Hematopoietic multipotent progenitor cell (in vitro differentiated cells): ENCODE measurements at places on chromosomes 1 and 21. TPM values are rescaled to one million over a fixed set of nuclear protein-coding genes. Genes with fewer than 3 reads are reported as not detected.

IL12RB2 gene
- total RNA-seq: 22.4 TPM

TTLL7 gene
- total RNA-seq: 3.5 TPM

LRRC71 gene
- total RNA-seq: not detected

RCSD1 gene
- 218 TPM for total RNA-seq

DNA sequence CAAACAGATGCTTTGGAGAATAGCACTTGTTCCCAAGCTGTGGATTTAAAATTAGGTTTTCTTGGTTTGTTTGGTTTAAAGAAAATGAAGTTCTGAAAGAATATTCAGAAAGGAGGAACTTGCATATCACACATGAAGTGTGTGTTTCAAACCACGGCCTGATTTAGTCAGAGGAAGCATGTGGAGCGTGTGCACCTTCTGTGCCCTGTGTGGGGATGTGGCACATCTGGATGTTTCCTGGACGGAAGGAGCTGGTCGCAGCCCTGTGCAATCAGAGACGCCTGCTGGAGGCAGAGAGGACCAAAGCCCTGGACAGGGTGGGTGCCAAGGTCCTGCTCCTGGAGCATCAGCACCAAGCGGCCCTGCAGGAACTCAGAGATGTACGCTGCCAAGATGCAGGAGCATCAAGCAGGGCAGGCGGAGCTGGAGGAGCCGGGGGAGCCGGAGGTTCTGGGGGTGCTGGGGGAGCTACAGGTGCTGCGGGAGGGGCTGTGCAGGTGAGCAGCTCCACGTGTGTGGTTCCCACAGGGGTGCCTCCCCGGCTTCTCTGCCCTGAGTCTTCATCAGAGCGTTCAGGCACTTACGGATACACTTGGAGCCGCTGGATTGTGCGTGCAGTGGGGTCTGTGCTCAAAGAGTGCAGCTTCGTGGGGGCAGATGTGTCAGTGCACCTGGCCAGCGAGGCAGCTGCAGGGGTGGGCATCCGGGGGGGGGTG is 45.7 kb downstream of the PCNT start:
- peak; percentile 93 for DNase-seq

DNA sequence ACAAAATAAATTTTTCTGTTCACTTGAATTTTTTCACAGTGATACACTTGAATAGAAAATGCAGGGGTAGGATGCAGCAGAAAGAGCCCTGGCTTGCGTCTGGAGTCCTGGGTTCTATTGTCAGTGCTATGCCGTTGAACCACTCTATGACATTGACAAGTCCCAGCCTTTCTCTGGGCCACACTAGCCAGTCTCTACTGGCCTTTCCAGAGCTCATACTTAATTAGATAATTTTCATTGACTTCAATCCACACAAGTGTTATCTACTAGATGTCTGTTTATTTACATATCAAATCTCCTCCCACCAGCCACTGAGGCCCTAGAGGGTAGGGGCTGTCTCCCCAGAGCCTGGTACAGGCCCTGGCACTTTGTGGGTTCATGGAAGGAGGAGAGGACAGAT is 15.5 kb upstream of the CELA3B start:
- no peak for DNase-seq

DNA sequence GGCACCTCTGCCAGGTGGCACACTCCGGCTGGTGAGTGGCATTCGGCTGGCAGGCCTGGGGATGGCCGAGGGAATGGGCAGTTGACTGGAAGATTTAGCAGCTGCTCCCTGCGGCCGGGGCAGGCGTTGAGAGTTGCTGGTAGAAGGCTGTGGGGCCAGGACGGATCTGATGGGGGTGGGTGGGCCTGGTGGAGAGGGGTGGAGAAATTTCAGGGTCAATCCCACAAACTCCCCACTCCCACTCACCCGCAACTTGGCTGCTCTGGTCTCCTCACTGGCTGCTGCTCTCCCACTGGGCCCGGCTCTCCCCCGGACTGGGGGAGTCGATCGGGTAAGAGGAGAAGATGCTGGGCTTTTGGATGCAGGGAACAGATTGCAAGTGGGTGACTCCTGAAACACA is 2.1 kb downstream of the PSRC1 start:
- DNase-seq: no peak

- DNase-seq: no peak
Observed at GRCh38 chr21:43015906-43016540, 41.7 kb downstream of the PKNOX1 start.

GRCh38 chr1:165773324-165773965 is 4.8 kb upstream of the TMCO1 start:
- DNase-seq: no peak

DNA sequence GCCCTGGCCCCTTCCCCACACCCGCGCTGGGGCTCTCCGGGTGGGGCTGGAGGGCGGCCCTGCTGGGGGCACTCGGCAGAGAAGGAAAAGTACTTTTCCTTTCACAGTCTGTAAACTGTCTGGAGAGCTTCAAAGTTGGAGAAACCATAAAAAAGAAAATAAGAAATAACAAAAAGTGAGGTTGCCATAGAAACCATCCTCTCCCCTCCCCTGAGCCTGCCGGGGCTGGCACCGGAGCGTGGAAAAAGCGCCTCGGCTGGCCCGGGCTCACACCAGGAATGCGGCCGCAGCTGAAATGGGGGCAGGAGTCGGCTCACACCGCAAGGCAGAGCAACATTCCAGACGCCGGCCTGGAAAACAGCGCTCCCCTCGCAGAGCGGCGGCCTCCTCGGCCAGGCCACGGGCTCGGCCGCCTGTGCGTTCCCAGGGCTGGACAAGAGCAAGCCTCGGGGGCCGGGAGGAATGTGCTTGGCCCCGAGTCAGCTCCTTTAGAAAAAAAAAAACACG is 69.2 kb downstream of the MORN1 start:
- DNase-seq: peak; percentile 50

DNA sequence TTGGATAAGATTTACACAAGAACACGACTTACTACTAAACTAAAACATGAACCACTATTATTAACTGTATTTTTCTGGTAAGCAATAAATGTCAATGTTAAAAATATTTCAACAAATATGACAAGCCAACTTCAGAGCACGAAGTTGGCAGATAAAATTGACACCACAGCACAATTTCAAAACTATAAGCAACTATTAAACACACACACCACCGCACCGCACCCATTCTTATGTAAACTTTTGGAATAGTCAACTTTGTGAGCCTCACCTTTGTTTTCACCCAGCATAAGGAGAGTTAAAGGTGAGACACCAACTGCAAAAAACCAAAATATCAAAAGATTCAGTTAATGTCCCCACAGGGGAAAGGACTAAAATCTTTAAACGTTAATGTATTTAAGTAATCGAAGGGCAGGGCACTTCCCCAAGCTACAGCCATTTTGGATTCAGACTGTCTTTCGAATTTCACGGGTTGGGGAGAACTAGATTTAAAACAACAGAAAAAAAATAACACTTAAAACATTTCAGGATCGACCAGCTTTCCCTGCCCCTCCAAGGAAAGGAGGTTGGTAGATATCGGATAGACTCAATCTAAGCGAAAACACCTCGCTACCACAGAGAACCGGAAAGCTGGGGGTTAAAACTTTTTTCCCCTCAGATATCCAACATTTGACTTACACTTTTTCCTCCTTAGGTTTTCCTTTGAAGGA is 872 bp downstream of the GPBP1L1 start:
- peak; percentile 30 for DNase-seq

- no peak for DNase-seq
Observed at GRCh38 chr1:170959385-170959784, 24.1 kb downstream of the MROH9 start.

DNA sequence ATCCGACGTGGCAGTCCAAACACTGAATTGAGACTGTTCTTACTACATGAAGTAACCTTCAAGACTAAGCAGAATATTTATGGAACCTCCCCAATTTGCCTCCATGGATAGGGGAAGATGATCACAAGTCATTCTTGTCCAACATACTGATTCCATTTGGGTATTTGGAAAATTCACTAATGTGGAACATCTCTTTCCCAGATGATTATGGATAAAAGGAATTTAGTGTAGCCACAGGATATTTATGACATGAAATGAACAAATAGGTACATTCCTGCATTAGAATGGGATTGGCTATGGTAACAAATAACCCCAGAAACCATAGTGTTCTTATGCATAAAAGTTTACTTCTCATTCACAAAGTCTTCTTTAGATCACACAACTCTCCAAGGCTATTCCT is 40.2 kb upstream of the SGIP1 start:
- no peak for DNase-seq

DNA sequence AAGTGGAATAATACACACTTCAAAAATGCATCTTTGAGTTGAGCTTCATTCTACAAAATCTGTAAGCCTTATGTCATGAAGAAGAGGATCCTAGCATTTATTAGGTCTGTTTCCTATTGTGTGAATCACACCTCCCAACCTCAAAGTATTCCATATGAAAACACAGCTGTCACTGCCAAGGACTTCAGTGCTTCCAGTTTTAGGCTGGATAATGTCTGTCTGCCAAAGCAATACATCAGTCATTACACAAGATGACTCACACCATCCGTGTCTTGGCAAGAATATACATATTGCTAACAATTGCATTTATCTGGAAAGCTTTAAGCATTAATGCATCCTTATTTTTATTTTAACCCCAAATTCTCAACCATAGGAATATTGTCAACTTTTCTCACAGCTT is 125.7 kb upstream of the TMPRSS15 start:
- DNase-seq: no peak

- no peak for DNase-seq
Observed at GRCh38 chr1:38942664-38943428, 1.2 kb upstream of the RHBDL2 start.

GRCh38 chr1:234260578-234260977 is 112.7 kb upstream of the COA6 start:
- peak; percentile 1 for DNase-seq

- no peak for DNase-seq
Observed at GRCh38 chr1:176183618-176184017, 23.5 kb downstream of the COP1 start.

DNA sequence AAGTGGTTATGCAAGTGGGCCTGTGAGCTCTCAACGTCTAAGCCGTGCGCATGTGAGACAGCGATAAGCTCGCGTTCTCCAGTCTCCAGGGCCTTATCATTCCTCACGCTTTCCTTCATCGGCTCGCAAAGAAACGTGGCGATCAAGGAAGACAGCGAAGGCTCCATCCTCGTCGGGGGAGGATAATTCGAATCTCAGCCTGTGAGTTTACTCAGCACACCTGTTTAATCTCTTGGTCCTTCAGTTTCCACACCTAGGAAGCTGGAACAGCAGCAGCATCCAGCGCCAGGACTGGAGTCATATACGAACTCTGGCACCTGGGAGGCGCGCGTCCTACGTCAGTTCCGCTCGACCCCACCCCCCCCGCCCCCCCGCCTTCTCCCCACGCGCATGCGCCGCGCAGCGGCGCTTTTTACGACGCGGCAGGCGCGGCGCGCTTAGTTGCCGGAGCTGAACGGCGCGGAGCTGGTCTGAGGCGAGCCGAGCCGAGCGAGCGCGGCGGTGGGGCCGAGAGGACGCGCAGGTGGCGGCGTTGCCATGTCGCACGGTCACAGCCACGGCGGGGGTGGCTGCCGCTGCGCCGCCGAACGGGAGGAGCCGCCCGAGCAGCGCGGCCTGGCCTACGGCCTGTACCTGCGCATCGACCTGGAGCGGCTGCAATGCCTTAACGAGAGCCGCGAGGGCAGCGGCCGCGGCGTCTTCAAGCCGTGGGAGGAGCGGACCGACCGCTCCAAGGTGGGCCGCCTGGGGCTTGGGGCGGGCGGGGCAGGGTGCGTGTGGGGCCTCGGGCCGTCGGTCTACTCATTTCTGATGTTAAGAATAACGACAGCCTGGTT is at the start of gene PITHD1:
TSS of gene PITHD1 (plus strand) at position 440 of the 836 bp plus-strand sequence. CDS start at position 538, 98 bp downstream.
- peak; percentile 83 for DNase-seq

- DNase-seq: no peak
Observed at GRCh38 chr1:85585799-85586198, 5.2 kb downstream of the CCN1 start.

DNA sequence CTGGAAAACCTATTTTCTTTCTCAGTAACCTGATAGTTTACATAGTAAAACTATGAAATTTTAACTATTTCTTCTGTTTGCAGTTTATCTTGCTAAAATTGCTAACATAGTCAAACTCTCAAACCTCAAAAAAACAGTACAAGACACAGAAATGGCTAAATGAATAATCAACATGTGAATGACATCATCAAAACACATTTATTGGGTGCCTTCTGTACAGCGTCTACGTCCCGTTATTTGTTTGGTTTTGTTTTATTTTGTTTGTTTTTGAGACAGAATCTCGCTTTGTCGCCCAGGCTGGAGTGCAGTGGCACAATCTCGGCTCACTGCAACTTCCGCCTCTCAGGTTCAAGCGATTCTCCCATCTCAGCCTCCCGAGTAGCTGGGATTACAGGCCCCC is 11.2 kb downstream of the RBM34 start:
- no peak for DNase-seq

DNA sequence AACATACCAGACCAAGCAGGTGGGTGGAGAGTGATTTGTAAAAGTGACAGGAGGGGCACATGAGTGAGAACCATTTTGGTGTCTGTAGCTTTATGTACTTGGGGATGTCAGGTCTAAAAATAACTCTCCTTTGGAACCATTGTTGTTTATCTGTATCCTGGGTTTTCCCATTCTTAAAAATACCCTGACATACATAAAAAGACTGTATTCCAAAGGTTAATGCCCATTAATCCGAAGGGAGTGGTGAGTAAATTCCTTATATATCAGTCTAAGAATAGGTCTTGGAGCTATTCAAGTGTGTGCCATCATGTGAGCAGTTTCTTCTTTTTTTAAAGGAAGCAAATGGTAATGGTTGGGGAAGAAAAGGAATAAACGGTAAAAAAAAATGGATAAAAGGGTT is 117.5 kb downstream of the TGFB2 start:
- no peak for DNase-seq
